ENCODE measurements at places on chromosomes 5 and 9. TPM values are rescaled to one million over a fixed set of nuclear protein-coding genes. Genes with fewer than 3 reads are reported as not detected.
A peak's percentile ranks its signal among the peaks of the same experiment; 100 is the strongest.

DNA sequence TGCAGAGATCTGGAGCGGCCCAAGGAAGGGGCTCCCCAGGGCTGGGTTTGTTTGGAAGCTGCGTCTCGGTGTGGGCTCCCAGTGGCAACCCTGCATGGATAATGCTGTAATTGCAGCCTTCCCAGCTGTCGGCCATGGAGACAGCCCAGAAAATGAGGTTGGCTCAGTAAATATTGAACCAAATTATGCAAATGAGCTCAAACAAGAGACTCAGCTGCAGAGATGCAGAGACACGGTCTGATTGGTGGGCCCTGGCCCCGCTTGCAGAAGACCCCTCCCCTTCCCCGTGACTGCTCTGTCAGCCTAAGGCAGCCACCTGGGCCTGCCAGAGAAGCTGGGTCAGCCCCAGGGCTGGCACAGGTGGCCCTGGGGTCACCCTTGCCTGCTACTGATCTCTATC is 75.9 kb downstream of the RAD23B start:
- DNase-seq: no peak

Gene ANXA2R
- 0.84 TPM for total RNA-seq

DNA sequence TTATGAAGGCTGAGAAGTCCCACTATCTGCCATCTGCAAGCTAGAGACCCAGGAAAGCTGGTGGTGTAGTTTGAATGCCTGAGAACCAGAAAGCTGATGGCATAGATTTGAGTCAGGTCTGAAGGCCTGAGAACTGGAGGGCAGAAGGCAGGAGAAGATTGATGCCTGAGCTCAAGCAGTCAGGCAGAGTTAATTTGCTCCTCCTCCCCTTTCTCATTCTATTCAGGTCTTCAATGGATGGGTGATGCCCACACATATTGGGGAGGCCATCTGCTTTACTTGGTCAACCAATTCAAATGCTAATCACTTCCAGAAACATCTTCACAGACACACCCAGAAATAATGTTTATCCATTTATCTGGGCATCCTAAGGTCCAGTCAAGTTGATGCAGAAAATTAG is 87.6 kb upstream of the CPLX2 start:
- no peak for DNase-seq

DNA sequence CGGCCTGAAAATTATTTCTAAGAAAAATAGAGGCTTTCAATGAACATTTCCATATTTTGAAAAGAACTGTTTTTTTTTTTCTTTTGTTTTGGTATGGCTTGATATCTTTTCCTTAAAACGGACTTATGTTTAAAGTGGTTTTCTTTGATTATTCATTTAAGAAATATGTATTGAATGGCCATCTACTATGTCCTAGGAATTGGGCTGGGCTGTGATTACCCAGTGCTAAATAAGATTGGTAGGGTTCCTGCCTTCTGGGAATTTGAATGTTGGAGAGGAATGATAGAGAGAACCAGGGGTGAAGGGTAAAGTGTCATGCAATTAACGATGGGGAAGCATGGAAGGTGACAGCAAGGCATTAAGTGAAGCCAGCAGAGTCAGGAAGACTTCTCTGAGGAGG is 33.2 kb downstream of the TNFSF8 start:
- no peak for DNase-seq

DNA sequence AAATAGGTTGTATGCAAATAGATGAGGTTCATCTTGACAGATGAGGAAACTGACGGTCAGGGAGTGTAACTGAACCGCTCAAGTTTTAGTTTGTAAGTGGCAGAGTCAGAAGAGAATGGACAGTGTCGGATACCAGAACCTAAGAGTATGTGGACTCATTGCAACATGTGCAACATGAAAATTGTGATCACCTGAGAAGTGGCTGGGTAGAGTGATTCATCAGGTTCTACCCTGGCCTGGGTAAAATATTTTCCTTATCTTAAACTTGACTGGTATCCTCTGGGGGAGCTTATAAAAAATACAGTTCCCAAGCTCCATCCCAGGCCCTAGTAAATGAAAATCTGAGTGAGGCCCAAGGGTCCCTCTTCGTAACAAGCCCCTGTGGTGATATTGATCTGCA is 35.2 kb upstream of the MIER3 start:
- DNase-seq: no peak

DNA sequence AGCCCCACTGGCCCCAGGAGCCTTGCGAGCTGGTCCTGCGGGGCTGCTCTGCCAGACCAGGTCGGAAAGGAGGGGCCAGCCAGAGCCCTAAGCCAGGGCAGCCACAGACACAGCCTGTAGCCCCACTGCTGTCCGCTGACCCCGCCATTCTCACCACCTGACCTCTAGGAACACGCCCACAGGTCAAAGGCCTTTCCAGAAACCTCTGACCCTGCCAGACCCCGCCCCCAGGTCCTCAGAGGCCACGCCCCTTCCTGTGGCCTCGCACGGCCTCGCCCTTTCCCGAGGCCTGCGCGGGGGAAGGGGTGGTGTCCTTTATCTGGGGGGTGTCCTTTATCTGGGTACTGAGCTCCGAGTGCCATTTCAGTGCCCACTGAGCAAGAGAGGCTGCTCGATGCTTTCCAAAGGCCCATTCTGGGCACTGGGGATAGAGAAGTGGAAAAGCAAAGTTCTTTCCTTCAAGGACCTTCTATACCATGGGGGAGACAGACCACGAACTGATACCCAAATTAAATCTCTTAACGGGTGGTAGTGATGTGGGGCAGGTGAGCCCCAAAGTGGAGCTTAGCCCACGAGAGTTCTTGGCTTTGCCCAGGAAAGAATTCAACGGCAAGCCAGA is 46.5 kb downstream of the P4HA2 start:
- no peak for DNase-seq

Gene PTGES
- total RNA-seq: 4.8 TPM

- DNase-seq: no peak
Measured at GRCh38 chr9:121852651-121853616, 201.5 kb downstream of the DAB2IP start.

DNA sequence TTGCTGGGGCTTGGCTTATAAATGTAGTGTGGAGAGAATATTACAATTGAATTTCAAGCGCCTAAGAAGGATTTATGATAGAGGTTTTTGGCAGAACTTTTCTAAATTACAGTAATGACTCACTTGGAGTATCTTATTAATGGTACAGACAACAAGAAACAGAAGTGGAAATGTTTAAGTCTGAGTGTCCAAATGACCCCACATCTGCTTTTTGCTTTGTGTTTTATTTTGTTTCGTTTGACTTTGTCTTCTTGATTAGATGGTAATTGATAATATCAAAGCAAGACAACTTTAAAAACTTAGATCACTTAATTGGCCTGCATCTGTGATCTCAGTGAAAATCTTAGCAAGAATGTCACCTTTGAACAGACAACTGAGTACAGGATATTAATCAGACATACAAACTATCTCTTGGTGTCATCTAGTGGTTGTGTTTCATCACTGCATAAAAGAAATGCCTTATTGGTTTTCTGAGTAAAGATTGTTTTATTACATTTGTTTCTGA is 577.4 kb downstream of the ISL1 start:
- DNase-seq: no peak

- DNase-seq: peak; percentile 74
Measured at GRCh38 chr5:1343931-1344901, 683 bp downstream of the CLPTM1L start.
